Keratinocyte (primary cell): ENCODE measurements at places on chromosomes 1 and 21. TPM values are rescaled to one million over a fixed set of nuclear protein-coding genes. Genes with fewer than 3 reads are reported as not detected.

LEFTY1 gene
- not detected in 3 replicates for polyA plus RNA-seq

DEPDC1 gene
- polyA plus RNA-seq: 1.2 to 11.2 TPM (median 5.7 TPM) in 3 replicates

GRCh38 chr21:17779980-17780379, 39.2 kb downstream of the C21orf91 start:
- no peak for DNase-seq
- H3K27me3 ChIP-seq: no peaks in the 10 kb centered on the region
- H3K4me1 ChIP-seq: peaks cover 16% of the 10 kb centered on the region
- H3K4me3 ChIP-seq: no peak overlapping the region

RAP1GAP gene
- polyA plus RNA-seq: 0.95 to 1.6 TPM (median 1.1 TPM) in 3 replicates

GRCh38 chr1:27153549-27153886, 1.4 kb downstream of the SLC9A1 start:
- H3K27me3 ChIP-seq: no peaks in the 10 kb centered on the region
- DNase-seq: no peak
- H3K27ac ChIP-seq: peak overlapping the region; percentile 96
- peak overlapping the region; percentile 63 for H3K4me3 ChIP-seq

ATP6V1G3 gene
- polyA plus RNA-seq: not detected in 3 replicates

DNA sequence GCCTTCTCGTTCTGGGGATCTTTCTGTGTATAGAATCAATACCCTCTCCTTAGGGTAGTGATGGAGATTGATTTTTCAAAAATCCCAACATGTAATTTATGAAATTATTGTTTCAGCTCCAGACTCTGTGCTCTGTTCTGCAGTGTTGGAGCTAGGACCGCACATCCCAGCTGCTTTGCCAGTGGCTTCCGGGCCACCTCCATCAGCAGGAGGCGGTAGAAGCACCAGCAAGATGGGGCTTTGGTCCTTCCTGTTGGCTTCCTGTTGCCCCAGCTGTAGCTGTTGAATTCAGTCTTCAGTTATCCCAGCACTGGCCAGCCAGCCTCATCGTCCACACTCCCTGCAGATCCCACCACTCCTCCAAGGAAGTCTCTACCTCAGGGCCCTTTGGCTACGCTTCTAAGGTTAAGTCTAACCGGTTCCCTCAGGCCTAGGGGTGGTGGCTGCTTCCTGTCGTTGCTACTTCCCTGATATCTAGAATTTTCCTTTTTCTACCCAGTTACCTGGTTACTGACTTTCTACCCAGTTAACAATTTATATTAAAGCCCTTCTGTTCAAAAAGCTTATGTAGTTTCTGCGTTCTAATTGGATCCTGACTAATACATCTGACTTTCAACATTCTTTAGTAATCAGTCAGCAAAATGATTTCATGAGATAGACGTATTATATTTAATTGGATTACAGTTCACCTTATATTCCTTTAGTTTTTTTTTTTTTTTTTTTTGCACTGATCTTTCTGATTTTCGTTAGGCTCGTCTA, 24.6 kb downstream of the GALNT2 start:
- H3K4me1 ChIP-seq: peaks cover 35% of the 10 kb centered on the region
- H3K4me3 ChIP-seq: no peak overlapping the region
- H3K27ac ChIP-seq: peak overlapping the region; percentile 66
- H3K27me3 ChIP-seq: no peaks in the 10 kb centered on the region
